Left lobe of liver (tissue), 2 donors: ENCODE measurements at places on chromosomes 2 and 18.

DNA sequence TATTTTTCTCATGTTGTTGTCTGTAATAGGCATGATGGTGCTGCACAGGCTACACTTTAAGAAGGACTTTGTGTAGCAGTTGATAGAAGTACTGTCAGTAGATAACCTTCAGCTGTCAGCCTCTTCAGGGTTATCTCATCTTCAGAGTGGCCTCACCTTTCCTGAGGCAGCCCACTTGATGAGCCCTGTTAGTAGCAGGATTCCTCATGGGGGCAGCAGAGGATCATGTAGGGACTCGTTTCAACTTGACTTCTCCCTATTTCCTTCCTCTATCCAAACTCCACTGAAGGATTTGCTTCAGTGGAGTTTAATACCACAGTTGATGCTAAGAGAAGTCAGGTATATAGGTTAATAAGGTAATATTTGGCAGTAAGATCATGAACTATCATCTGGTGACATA is 530.3 kb upstream of the FSIP2 start:
- DNase-seq, result no peak

DNA sequence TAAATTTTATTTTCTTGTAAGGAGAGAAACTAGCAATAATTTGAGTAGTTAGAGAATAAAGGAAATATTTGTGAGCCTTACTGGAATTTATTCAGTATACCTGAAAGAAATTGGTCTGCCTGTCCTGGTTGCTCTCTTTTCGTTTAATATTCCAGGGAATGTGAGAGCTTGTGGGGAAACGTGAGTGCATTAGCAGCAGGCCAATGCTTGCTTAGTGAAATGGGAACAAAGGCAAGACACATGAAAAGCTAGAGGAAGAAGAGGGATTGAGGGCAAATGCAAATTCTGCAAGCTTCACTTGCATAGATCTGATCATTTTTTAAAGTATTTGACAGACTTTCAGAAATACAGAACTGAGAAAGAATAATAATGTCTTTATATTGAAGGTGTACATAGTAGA is 111.0 kb downstream of the ERBB4 start:
- no peak for DNase-seq

- DNase-seq, result peak; percentile 80
These were observed 233.0 kb downstream of the NEDD4L start for GRCh38 chr18:58276789-58277739.

GRCh38 chr2:191699341-191699945 is 21.5 kb downstream of the NABP1 start:
- DNase-seq, result no peak

DNA sequence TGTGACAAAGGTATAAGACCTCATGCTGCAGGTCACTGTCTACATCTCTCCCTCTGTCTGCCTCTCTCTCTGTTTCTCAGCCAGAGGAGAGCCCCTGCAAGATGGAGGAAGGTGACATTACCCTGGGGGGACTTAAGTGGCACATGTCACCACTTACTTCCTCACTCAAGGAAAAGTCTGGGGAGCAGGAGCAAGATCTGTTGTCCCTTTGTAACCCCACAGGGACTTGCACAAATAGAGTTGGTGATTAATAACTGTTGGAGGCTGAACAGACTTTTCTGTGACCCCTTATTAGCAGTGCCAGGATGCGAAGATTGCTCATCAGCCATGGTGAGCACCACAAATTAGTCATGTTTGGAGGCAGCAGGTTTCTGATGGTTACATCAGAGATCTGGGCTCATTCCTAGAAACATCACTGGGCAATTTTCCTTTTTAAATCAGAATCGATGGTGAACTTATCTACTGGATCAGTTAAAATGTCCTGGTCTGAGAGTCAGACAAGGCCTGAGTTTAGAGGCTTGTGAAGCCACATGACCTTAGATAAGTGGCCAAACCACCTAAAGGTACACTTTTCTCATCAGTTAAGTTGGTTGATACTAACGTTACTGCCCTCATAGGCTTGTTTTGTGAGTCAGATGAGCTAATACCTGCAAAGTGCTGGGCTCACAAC is 81.2 kb upstream of the LTBP1 start:
- DNase-seq, result no peak

DNA sequence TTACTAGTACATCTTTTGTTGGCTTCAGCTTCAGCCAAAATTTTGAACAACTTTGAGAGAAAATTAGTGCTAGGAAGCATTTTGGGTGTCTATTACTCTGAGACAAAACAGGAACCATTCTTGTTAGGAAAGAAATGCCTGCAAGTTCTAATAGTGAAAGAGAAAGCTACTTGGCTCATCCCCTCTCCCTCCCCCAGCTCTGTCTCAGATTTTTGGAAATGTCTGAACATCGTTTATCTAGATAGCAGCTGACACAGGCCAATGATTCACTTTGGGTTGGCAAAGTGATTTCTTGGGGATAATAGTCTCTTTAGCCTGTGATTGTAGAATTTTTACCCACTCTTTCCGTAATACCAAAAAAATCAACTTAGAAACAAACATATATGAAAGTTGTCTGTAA is 42.3 kb upstream of the PTPRM start:
- no peak for DNase-seq

- DNase-seq, result no peak
These were observed 2.9 kb downstream of the DUSP11 start for GRCh38 chr2:73776869-73777519.

DNA sequence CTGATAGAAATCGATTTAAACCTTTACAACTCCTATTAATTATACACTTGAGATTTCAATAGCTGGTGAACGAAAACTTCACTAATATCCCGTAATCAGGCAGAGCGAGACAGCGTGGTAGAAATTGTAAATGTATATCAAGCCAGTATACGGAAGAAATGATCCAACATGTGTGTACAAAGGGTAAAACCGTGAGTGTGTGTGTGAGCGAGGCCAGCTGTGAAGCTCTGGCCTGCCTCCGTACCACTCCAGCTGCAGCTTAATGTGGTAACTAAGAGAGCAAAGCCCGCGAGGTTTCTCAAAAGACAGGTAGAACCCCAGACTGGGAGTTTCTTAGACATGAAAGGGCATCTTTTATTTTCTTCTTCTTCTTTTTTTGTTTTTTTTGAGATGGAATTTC is 52.3 kb upstream of the ZNF516 start:
- DNase-seq, result no peak

- no peak for DNase-seq
These were observed 101.3 kb downstream of the LYPD1 start for GRCh38 chr2:132568656-132569055.

GRCh38 chr2:64062840-64063239 is 43.6 kb upstream of the VPS54 start:
- DNase-seq, result no peak

DNA sequence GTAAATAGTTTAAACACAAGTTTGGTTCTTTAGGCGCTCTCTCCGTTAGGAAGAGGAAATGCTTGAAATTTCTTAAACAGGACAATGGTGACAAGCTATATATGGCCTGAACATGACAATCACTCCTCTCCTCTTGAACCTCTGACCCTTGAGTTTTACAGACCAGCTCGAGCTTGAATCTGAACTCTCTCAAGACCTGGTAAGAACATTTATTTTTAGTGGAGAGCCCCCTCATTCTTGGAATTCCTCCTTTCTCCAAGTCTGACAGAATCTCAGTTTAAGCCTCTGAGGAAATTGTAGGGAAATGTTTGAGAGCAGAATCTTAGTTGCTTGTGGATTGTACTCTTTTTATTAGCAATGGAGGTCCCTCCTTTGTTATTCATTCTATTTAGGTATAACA is 1293.6 kb upstream of the ZEB2 start:
- DNase-seq, result no peak

DNA sequence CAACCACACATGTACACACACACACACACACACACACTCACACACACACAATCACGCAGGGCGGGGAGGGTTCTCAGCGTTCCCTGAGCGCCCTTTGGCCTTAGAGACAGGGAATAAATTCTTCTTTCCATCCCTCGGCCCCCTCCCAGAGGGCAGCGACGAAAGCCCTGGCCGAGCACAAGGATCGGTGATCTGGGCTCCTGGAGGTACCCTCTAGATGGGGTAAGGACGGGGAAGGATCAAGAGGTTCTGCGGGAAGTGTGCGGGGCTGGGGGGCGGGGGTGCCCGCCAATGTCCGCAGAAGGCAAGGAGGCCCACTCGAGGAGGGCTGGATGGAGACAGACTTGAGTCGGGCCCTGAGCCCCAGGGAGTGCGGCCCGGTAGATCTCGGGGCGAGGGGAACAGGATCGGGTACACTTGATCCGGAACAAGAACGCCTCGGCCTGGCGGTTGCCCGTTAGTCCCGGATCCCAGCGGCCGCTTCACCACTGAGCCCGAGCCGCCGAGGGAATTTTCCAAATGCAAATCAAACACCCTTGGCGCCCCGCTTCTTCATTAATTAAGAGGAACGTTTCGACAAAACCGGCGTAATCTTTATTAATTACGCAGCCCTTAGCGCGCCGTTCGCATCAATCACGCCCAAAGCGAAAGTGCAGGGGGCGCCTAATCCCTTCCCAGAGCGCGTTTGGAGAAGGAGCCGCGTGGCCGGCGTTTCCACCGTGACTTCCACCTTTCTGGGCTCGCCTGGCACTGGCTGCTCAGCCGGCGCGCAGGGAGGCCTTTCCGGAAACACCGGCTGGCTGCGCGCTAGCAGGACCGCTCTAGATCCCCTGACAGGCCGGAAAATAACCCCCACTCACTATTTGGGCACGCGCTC is 7.0 kb upstream of the PAX3 start:
- no peak for DNase-seq

DNA sequence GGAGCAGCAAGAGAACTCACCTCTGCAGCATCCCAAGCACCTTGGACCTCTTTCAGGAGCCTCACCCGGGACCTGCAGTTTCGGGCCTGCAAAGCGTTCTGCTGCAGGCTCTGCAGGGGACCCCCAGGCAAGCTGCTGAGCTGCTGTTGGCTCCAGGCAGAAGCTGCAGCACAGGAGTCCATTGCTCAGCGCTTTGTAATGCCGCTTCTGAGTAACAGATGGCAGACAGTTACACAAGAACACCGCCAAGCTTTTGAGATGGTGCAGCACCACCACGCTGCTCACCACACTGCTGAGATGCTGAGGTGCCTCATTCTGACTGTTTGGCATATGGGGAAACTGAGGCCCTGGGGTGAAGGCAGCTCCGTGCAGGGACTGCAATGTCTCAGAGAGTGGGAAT is 1.9 kb upstream of the GALNT14 start:
- DNase-seq, result no peak

GRCh38 chr18:10590412-10590811 is 64.6 kb downstream of the NAPG start:
- no peak for DNase-seq

DNA sequence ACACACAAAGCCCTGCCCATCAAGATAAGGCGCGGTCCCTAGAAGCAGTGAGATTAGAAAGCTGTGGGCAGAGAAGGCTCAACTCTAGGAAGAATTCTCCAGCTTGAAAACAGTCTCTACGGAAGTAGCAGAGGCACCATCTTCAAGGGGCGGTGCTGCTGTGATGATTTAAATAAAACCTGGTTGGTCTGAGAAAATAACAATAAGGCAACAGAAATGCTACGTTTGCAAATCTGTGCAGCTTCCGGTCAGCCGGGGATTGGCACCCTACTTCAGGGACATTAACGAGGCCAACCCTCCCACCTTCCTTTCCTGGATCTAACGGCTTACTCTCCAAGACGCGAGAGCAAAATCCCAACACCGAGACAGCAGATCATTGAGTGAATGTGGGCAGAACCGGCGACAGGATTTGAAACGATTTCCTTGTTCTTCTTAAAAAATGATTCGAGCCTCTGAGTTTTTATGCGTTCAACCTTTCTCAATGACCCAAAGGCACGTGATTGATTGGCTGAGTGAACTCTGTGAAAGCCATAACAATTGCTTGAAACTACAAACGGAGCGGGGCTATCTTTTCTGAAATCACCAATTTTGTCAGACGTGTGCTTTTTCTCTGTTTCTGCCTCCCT is 93.7 kb upstream of the ZNF516 start:
- DNase-seq, result no peak

GRCh38 chr18:63762518-63762917 is 12.7 kb upstream of the SERPINB7 start:
- DNase-seq, result no peak

DNA sequence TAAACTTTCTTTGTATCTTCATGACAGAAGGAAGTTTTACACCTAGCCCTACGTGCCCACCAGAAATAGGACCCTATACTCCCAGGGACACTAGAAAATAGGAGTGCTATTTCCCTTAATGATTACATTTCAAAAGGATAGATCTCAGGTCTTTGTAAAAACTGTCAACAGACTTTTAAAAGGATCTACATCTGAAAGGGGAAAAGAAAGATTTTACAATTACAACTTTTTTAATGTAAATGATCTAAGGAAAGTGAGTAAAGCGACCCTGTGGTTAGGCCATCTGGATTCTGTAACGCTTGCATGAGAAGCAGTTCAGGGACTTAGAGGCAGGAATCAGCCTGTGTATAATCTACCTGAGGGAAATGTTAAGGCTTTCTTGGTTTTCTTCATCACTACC is 431.8 kb upstream of the MC4R start:
- DNase-seq, result no peak

DNA sequence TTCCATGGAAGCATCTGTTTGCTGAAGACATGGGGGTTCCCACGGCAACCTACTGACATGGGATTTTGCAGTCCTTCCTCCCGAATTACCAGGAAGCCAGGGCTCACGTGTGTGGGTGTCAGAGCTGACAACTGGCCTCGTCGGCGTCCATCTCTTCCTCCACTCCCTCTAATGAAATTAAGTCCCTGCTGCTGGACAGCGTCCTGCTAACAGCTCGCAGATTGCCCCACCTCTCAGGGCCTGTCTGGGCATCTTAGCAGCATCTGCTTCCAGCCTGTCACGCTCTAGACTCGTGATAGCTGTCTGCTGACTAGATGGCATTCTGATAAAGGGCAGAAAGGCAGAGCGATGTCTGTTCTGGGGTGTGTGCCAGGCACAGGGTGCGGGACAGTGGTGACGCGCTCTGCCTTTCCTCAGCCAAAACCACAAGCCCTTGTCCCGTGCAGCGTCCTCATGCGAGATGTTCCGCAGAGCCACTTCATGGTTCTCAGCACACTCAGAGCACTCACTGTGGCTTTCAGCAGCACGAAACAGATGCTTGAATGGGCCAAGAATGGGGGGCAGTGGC is 161.1 kb downstream of the ARL4C start:
- DNase-seq, result peak; percentile 80

DNA sequence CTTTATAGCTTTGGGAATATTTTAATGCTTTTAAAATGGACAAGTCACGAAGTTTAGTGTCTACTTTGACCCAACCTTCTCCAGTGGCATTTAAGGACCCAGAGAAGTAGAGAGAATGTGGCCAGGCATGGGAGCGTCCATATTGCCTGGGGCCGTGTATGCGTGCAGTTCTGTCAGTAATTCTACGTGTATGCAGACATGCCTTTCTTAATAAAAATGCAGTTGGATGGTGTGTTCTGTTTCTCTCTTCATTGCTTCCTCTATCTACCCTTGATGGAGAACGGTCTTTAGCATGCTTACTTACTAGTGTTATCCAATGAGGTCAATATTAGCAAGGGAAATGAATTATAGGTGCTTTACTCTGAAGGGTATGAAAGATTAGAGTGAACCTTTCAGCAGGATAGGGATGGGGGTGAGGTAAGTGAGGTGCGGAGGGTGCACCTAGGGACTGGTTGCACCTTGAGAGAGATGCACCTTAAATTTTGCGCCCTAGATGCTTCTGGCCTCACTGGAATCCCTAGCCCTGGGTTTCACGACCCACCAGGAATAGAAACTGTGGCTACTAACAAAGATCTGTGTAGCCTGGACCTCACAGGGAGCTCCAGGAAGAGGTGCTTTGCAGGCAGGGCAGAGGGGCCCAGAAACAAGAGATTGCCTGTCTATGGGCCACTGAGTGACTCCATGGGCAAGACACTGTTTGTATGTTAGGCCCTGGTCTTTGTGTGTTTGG is 194.3 kb downstream of the MYCN start:
- no peak for DNase-seq

- DNase-seq, result no peak
These were observed 33.6 kb upstream of the ROCK2 start for GRCh38 chr2:11377928-11378545.

GRCh38 chr2:72112981-72113846 is 34.4 kb downstream of the CYP26B1 start:
- DNase-seq, result peak; percentile 30
